ENCODE measurements at places on chromosomes 5 and 9.

- no peak for DNase-seq
These were observed 345.2 kb upstream of the PCSK5 start for GRCh38 chr9:75545287-75545686.

- DNase-seq, result no peak
These were observed 160.6 kb downstream of the PJA2 start for GRCh38 chr5:109249126-109249525.

GRCh38 chr9:20569525-20569924 is 52.8 kb downstream of the MLLT3 start:
- DNase-seq, result no peak

GRCh38 chr5:135861641-135862040 is 27.2 kb downstream of the SLC25A48 start:
- no peak for DNase-seq

- no peak for DNase-seq
These were observed 3.4 kb upstream of the FGFR4 start for GRCh38 chr5:177083357-177083756.

DNA sequence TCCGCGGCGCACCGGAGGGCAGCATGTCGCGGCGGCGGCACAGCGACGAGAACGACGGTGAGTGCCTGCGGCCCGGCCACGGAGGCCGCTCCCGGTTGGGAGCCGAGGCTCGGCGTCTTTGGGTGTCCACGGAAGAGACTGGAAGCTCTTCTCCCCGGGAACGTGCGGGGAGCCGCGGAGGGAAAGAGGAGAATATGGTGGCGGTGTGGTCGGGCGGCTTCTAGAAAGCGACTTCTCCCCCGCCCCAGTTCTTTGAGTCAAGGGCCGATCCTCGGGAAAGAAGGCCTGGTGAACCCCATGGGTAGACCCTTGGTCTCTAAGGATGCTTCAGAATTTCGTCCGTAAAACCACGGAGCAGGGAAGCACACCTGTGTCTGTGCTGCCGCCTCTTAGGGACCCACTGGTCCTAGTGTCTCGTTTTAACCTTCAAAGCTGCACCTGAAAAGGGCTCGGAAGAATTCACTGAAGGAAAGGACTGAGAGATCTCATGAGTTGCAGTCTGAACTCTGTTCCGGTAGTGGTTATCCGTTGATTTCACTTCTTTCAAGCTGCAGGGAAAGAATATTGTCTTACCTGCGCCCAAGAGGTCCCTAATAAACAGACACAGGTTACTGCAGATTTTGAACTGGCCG is 354 bp downstream of the NCBP1 start:
- no peak for DNase-seq

DNA sequence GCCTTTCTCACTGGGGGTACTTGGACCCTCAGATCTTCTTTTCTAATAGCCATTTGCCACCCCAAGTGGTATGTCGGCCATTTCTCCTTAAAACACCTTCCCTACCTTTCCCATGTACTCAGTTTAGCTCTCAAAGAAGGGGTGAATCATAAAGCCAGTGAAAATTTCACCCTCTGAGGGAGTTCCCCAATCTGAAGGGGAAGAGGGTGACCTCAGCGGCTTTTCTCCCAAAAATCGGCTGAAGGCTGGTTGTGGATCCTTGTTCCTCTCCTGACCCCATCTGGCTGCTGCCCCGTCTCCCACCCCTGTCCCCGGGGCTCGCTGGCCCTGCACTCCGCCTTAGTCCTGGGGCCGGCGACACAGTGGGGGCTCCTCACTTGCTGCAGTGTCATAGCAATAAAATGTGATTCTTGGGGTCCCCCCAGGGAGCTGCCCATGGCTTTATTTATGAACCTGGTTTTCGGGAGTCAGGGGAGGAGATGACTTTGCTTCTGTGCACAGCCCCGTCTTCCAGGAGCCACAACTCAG is 17.3 kb upstream of the LTC4S start:
- no peak for DNase-seq

DNA sequence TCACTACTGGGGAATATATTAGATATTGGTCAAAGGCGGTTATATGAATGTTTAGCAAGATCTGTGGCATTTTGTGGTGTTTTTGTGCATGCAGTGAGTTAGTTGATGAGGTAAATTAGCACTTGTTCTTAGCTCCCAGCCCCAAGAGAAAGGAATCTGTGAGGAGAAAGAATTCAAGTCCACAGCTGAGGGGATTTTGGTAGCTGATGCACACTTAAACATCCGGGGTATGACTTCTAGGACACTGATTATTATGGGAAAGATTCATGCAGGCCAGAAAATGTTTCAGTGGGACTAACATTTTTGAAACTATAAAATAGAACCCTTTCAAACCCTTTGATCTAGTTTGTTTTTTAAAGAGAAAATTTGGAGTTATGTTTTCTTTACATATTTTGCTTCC is 118.2 kb upstream of the RPS23 start:
- no peak for DNase-seq

DNA sequence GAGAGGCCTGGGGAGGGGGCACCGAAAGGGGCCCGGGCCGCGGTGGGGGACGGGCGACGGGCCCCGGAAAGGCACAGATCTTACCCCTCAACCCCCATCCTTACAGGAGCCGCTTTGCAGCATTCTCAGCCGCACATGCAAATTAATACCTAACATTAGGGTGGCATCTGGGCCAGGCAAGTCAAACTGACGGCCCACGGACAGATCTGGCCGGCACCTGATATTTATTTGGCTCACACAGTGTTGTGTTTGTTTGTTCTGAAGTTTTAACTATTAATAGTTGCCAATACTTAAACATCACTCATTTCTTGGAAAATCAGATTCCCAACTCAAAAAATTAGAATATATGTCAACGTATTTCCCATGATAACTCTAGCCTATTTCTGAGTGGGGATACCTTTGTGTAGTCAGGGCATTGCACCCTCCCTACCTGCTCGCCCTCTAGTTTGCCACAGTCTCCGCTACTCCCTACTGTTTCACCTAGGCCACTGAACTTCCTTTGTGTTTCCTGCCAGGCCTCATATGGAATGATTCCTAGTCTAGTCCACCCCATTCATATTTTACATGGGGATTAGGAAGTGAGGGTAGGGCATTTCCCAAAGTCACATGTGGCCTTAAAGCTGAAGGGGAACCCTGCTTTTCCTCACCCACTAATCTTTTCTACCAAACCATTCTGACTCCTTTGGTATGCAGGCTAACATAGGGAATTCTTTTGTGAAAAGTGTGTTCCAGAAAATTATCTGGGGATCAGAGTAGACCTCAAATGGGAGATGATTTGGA is 71.9 kb upstream of the LARP1 start:
- DNase-seq, result no peak

DNA sequence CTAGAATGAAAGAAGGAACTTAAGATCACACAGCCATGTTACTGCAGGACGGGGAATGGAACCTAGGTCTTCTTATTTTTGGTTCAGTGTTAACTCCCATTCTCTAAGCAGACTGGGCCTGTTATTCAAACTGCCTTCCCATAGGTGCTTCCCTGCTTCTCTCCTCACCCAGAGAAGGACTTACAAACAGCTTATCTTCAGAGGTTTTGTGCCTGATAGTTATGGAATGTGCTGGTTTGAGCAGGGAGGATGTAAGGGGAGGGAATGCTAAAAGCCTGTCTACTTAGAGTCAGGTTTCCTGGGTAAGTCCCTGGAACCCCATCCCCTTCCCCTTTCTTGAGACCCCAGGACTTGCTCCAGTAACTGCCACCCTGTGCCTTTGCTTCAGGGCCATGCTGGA is 4.2 kb upstream of the PSMD5 start:
- no peak for DNase-seq

GRCh38 chr5:45098483-45098882 is 289.7 kb downstream of the MRPS30 start:
- no peak for DNase-seq

DNA sequence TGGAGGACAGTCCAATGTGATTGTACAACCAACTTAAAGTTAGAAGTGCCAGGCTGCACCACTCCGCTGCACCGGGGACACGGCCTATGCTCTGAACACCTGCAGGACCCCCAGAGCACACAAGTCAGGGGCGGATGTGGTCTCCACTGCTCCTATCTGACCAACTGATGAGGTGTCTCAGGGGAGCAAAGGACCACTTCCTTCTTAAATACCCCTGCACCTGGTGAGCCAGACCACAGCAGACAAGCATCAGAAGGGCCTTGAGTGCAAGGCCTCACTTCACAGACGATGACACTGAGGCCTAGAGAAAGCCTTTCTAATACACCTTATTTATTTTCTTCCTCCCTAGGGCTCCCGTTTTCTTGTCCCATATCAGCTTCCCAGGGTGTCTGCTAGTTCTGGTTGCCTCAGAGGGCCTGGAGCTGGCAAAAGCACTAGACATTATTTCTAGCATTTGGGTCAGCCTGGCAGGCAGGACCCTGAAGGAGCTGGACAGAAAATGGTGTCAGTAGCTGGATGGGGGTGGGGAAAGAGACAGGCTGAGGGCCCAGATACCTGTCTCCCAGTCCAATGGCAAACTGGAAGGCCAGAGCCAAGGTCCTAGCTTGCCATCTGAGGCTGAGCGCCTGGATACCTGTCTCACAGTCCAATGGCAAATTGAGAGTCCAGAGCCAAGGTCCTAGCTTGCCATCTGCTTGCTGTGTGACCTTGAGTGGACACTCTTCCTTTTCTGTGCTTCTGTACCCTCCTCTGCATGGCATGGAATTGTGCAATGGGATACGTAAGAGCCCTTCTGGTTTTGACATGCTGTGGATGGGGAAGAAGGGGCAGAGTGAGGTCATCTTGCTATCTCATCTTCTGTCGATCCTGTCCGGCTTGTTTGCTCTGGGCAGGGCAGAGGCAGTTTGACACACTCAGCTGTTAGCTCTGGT is 9.0 kb downstream of the CCDC69 start:
- peak; percentile 26 for DNase-seq

DNA sequence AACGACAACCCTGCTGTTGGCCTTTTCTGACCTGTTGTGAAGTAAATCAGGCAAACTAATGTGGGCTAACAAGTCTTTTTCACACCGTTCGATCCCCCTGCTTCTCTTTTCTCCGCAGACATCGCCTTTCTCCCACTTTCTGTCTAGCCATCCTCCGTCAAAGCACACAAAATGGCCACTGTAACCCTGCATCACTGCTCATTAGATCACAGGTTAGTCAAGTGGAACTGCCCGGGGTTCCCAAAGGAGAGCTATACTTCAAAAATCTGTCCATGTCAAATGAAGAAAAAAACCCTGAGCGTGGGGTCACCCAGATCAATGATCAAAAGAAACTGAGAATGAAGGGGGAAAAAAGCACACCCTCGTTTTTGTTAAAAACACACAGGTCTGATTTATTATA is 212.1 kb downstream of the ARL15 start:
- DNase-seq, result no peak

GRCh38 chr9:135516132-135516860 is 4.9 kb upstream of the LCN1 start:
- DNase-seq, result no peak

DNA sequence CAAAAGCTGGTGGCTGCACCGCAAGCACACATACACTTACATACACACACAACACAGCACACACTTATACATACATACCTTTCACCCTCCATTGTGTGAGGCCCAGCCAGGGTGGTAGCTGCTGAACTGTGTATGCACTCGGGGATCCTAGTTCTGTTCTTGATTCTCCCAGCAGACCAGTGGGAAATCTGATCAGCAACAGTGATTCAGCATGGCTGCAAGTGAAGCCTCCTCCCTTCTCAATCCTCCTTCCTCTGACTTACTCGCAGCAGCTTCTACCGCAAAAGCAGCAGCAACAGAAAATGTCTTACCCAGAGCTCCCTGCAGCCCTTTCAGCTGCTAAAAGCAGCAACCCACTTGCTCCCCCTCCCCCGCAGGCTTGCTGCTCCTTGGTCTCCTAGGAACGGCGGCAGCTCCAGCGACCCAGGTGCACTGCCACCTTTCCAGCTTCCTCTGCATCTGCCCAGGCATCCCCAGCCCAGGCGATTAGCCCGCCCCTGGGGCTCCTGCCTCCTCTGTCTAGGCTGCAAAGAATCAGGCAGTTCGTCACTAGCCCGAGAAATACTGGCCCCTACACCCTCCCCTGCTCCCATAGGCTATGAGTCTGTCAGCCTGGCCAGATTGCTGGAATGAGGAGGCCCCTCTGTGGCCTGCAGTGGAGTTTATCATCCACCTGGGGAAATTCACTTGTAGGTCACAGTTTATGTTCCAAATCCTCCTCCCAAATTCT is at the start of gene KLHL3:
TSS of gene KLHL3 (minus strand) at position 535 of the 730 bp plus-strand sequence. CDS start at position 92, 443 bp downstream.
- DNase-seq, result peak; percentile 26

DNA sequence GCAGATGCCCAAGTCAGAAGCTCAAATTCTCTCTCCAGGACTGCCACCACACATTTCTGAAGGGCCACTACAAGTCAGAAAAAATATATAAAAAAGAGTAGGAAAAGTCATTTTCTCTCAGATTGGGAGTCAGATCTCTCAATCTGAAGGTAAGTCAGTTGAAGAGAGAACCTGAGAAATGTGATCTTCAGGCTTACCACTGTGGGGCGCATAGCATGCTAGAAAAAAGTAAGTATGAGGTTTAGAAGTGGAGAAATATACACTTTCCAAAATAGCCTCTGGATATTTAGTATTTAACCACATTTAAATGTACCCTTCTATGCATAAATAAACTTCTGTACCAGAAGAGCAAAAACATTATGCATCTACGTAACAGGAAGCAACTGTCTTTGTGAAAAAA is 800.7 kb upstream of the CTNND2 start:
- DNase-seq, result no peak

DNA sequence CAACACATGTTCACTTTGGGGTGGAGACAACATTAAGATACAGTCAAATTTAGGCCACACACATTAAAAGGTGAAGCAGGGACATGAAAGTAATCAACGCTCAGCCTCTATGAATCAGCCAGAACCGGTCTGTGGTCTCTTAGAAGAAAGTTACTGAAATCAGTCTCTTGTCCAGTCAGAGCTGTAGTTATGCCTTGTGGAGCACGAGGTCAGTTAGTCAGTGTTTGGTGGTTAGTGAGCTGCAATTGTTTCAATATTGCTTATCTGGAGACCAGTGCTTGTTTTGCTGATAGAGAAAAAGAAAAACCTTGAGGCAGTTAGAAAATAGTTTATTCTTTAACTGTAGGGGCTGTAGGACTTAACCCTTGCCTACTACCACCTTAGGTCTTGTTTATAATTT is 157.8 kb upstream of the RASEF start:
- DNase-seq, result no peak

DNA sequence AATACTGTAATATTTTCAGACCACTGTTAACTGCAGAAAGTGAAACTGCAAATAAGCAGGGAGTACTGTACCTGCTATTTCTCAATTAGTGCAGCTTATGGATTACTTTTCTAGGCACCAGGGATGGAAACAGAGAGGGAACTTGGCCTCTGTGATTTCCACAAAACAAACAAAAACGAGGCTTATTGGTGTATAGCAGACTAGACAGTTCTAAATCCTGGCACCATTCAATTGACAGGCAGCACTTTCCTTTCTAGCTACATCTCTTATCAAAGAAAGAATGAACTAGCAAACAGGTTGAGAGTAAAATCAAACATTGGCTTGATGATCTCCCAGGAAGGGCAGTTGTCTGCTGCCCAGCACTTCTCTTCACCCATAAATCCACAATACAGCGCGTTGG is 16.0 kb upstream of the IL33 start:
- no peak for DNase-seq

Measured in CD4-positive, alpha-beta T cell treated with Interleukin-15 for 4 hours (primary cell).